ENCODE measurements at places on chromosomes 2 and 18.

DNA sequence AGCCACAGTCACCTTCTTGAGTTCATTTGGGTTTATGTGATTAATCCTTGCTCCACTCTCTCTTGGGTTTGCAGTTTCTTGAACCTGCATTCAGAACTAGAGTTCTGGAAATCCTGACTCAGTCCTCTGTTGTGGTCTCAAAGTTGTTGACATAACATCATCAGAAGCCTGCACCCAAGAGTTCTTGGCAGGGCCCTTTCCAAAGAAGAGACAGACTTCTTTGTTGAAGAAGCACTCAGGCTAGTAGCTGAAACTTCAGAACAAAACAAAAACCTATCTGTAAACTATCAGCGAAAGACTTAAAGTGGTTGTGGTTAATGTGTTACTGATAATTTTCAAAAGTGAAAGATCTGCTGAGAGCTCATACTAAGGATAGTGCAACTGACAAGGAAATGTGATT is 120.8 kb downstream of the FAM168B start:
- no peak for DNase-seq

DNA sequence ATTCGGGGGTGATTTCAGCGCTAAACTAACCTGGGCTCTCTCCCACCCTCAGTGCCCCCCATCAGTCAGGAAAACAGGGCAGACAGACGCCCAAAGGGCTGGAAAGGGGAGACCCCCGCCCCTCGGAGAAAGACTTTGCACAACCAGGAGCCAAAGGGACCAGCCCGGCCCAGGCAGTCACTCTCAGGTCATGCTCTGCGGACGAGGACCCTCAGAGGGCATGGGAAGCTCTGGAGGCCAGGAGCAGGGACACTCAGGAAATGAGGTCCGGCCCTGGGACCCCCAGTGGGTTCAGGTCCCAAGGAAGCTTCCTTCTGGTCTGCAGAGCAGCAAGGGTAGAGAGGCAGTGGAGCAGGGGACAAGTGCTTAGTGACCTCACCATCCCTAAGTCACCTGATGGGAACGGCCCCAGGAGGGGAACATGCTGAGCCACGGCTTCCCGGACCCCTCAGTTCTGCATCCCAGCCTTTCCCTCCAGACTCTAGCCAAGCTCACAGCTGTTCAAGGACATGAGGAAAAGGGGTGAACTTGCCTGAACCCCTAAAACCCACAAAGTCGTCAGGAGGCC is 88.0 kb upstream of the GPC1 start:
- no peak for DNase-seq

DNA sequence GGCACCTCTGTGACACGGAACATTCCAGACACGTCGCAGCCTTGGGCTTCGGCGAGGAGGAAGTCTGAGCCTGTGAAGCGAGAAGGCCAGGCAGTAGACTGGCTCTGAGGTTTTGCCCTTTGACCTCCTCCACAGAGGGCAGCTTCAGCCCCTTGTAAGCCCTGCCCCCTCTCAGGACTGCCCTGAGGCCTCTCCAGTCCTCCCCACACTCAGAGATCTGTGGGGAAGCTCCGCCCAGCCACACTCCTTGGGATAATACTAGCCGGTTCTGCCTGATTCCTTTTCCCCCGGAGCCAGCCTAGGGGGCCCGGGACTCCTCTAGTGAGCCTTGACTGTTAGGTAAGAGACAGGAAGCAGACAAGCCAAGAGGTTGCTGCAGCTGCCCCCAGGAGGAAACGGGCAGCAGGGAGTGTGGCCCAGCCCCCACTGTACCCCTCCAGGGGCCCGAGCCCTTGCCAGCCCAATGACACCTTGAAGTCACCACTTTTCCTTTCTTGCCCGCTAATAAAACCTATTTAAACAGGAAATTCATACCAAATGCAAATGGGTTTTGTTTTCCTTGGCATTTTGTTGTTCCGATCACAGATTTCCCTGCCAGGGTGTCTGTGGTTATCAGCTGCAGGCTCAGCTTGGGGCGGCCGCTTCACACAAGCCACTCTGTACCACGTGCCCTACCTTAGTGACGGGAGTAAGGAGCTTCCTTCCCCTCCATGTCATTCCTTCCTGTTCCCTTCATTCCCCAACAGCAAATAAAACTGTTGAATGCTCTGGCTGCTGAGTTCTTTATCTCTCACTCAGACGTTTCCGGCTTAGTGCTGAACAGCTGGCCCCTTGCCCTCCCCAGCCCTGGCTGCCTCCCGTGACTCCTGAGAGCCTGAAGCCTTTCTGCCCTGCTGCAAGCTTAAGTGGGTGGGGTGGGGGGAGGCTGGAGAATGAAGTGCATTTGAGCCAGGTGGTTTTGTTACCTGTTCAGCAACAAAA is 124.7 kb downstream of the CABLES1 start:
- DNase-seq: peak; percentile 30

DNA sequence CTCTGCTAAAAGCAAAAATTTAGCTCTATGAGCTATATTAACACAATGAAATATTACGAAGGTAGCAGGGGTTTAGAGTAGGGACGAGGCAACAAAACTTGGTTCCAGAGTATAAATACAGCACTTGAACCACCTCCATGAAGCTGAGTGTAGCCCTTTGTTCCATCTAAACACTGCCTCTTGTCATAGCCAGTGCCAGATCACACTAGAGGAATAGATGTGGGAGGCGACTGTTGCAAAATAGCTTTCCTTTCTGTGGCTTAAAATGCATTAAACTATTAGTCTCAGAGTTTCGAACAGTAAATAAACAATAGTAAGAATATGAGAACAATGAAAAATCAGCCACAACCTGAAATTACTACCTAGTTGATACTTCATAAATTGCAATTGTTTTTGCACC is 29.8 kb downstream of the PIEZO2 start:
- no peak for DNase-seq

GRCh38 chr2:178395295-178395694 is 55.7 kb downstream of the PRKRA start:
- DNase-seq: no peak

- no peak for DNase-seq
These were observed 166.2 kb downstream of the ATAD2B start for GRCh38 chr2:23760736-23761135.

DNA sequence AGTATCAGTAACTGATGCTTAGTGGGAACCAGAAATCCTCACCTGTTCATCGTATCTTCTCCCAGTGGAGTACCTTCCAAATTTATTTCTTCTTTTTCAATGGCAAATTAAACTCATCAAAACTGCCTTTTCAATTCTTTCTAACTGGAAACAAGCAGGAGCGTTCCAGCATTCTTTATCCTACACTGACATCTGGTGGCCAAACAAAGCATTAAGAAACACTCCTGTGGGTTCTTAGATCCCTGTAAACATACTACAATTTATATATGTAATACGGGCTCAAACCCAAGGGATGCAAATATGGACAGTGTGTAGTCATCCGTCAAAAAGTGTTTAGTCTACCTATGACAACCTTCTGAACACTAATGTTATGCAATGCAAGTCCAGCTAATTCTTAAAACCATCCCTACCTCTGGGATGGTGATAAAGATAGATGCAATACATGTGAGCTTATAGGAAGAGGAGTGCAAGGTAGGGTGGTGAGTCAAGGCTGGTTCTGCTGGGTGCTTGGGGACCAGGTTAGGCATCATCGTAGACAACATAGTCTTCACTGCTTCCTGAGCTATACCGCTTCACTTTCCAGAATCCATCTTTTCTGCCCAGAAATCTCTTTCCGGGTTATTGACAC is 375.0 kb downstream of the CTNNA2 start:
- DNase-seq: peak; percentile 10

- DNase-seq: no peak
These were observed 43.8 kb upstream of the DYSF start for GRCh38 chr2:71409611-71410010.

GRCh38 chr2:86201671-86202335 is 2.5 kb downstream of the MRPL35 start:
- DNase-seq: no peak

DNA sequence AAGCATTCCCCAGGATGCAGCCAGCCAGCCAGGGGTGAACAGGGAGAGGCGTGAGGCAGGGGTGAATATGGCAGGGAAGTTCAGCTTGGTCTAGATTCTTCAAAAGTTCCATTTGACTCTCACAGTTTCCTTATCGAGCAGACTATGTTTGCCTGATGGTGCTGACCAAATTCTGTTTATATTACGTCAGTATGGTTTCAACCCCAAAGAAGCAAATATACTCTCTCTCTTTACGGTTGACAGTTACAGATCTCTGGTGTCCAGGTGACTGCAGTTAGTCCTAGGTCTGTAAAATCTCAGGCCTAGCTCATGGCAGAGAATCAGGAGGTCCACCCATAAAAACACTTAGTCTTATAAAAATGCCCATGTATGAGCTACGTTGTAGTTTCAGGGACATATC is 38.3 kb upstream of the DNMT3A start:
- no peak for DNase-seq

- no peak for DNase-seq
These were observed 33.4 kb upstream of the SKOR2 start for GRCh38 chr18:47284721-47285395.

DNA sequence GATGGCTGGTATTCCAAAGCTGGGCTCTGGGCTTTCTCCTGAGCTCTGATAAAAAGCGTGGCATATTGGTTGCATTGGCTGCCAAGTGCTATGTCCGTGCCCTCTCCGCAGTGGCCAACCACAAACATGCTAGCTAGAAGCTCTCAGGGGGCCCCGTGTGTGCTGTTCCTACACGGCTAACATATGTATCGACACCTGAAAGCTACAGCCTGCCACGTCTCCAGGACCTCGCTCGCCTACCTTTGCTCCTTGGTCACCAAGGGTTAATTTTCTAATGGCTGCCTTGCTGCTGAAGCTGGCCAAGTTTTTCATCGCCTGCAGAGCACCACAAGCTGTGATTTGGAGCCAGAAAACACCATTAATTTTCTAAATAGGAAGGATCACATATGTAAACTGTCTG is 888.4 kb downstream of the BCL11A start:
- no peak for DNase-seq

DNA sequence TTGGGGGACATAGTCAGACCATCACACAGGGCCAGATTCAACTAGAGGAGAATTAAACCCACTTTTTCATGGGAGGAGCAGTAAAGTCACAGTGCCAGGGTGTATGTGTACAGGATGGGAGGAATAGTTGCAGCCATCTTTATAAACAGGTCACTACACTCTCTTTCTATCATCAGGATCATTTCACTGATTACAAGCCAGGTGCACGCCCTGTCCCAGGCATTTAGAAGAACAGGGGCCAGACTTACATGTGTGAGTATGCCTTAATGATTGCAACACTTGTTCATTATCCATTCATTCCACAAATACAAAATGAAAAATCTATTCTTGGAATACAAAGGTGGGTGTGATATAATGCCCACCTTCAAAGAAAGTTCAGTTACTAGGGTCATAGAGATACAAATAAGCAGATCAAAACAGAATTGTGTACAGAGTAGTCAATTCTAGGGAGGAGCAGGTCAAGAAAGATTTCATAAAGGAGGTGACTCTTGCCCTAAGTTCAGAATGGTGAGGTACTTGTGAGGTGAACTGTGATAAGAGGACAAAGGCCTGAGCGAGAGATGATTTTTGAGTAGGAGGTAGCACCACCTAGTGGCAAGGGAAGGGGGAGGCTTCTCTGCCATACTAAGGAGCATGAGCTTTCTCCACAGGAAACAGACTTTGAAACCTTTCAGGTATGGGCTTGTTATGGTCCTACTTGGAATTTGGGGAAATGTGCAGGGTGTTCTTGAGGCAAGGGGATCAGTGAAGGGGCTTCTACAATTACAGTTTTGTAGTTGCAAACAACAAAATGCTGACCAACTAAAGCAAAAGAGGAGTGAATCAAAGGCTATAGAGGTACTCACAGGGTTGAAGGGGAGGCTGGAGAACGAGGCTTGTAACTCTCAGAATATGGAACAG is 156.3 kb downstream of the SUCLG1 start:
- DNase-seq: no peak

- no peak for DNase-seq
These were observed 9.8 kb downstream of the RBFA start for GRCh38 chr18:80044072-80044471.

DNA sequence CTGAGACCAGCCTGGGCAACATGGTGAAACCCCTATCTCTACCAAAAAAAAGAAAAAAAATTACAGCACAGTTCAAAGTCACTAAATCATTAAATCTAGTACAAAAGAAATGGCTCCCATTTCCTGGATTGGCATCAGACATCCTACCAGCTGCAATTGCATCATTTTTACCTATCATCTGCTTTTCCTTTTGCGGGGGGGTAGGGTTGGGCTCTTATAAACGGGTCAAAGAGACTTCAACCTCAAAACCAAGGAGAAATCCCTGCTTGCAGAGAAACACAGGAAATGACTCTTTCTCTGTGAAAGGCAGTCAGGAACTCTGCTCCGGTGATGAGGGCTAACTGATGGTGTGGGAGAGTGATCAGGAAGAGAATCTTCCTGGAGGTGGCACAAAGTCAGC is 45.3 kb upstream of the RFX8 start:
- DNase-seq: no peak

- DNase-seq: no peak
These were observed 23.3 kb downstream of the PLEK start for GRCh38 chr2:68388358-68388757.

GRCh38 chr2:213065583-213066442 is 85.6 kb downstream of the IKZF2 start:
- DNase-seq: no peak

DNA sequence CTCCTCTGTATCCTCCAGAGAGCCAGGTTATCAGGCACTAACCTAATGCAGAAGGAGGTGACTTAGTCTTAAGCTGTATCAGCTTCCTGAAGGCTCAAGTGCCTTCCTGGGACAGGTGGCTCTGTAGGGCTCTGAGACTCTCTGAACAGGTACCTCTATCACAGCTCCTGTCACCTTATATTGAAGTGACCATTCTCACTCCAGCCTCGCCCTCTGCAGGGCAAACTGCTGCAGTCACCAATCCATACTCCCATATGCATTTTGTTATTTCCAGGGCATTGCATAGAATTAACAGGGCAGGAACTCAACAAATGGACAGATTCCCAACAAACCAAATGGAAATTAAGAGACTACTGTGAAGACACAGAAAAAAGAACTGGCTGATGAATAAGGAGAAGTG is 203.0 kb upstream of the REV1 start:
- no peak for DNase-seq

GRCh38 chr2:44707945-44708660 is 233.4 kb upstream of the SIX3 start:
- no peak for DNase-seq

DNA sequence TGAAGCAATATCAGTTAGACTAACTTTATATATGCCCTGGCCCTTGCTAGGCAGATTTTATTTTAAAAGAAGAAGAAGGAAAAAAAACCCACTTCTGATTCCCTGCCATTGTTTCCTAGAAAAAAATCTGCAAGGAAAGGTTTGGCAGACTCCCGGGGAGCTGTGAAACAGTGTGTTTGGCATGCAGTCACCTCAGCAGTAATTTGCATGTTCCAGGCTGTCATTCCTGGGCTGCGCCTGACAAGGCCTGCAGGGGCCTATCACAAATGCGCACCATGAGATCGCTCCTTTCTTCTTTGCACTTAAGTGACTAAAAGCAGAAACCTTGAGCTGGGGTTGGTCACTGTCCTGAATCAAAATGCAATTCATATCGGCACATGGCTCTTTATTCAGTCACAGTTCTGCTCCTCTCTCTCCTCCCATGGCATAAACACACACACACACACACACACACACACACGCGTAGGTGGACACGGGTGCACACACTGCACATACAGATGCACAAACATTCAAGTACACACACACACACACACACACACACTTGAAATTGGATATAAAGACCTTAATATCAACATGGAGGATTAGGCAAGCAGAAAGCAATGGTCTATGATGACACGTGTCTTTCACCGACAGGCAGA is 172.8 kb downstream of the MYT1L start:
- no peak for DNase-seq

GRCh38 chr2:101119431-101119830 is 31.8 kb downstream of the TBC1D8 start:
- DNase-seq: no peak

GRCh38 chr2:129681788-129682187 is 297.7 kb upstream of the RAB6C start:
- DNase-seq: no peak

Measured in fibroblast of skin of left biceps (primary cell).